ENCODE measurements at places on chromosomes 12 and 14. TPM values are rescaled to one million over a fixed set of nuclear protein-coding genes. Genes with fewer than 3 reads are reported as not detected.

- no peak overlapping the region for H3K27ac ChIP-seq
- DNase-seq: no peak
- no peak overlapping the region for H3K4me3 ChIP-seq
- no peaks in the 10 kb centered on the region for H3K27me3 ChIP-seq
Observed at GRCh38 chr14:21748869-21749303, 75.3 kb upstream of the OR4E1 start.

DNA sequence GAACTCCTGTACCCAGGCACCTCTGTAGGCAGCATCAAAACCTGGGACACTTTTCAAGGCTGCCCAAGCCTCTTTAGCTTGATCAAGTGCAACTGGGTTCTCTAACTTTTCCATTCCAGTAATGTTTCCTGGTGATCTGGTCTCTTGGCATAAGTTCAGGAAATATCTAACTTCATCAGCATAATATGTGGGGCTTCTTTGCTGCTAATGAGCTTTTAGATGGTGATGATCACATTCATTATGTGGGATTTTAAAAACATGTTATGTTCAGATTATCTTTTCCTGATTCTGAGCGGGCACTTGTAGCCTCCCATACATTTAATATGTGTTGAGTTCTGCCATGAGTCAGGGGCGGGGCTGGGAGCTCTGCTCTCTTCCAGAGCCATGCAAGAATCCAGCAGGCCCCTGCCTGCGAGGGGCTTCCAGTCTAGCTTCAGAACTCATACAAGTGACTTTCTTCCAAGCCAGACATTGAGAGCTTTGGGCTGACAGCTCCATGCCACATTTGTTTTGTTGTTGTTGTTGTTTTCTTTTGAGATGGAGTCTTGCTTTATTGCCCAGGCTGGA, 39.5 kb upstream of the RIN3 start:
- H3K4me1 ChIP-seq: peaks cover 1% of the 10 kb centered on the region
- H3K27ac ChIP-seq: no peak overlapping the region
- no peak for DNase-seq
- H3K27me3 ChIP-seq: no peaks in the 10 kb centered on the region
- no peak overlapping the region for H3K4me3 ChIP-seq
- no peaks in the 10 kb centered on the region for H3K36me3 ChIP-seq

DNA sequence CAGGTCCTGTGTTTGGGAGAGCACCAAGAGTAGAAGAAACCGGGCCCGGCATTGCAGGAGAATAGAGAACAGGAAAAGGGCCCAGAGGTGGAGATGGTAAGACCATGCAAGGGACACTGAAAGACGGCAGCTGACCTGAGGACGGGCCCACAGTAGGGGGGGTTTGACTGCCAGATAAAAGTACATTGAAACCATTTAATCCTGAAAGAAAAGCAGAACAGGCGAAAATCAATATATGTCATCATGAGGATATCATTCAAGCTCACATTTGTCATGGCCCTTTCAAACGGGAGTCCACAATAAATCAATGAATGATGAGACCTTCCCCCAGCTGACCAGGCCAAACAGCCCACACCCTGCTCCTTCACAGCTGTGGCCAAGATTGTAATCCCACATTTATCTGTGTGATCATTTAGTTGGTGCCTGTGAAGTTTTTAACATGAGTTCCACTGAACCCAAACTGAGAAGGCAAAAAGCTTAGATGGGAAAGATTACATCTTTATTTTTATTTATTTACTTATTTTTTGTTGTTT, 39.5 kb downstream of the E2F7 start:
- H3K4me3 ChIP-seq: no peak overlapping the region
- H3K27me3 ChIP-seq: no peaks in the 10 kb centered on the region
- no peak overlapping the region for H3K27ac ChIP-seq
- H3K4me1 ChIP-seq: no peaks in the 10 kb centered on the region
- H3K36me3 ChIP-seq: no peaks in the 10 kb centered on the region

DNA sequence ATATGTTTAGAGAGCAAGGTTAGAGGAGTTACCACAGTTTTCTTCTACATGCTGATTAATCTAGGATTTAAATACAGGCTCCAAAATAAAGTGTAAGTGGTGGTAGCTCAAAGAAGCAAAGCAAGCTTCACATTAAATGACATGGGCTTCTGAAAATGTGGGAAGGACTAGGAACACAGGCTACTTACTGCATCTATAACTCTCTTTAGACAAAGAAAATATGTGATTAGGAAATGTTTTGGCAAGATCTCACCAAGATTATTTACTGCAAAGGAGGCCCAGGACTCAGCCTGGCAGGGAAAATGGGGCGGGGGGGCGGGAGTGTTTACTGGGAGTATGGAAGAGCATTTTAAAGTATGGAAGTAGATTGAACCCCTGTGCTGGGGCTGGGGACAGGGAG, 39.4 kb downstream of the ETV6 start:
- no peak overlapping the region for H3K4me3 ChIP-seq
- no peak overlapping the region for H3K27ac ChIP-seq
- no peak for DNase-seq

GRCh38 chr12:13060581-13060980, 16.4 kb downstream of the FAM234B start:
- DNase-seq: no peak
- no peaks in the 10 kb centered on the region for H3K36me3 ChIP-seq
- H3K27ac ChIP-seq: no peak overlapping the region
- H3K4me3 ChIP-seq: no peak overlapping the region
- no peaks in the 10 kb centered on the region for H3K27me3 ChIP-seq

- no peaks in the 10 kb centered on the region for H3K36me3 ChIP-seq
- H3K27ac ChIP-seq: no peak overlapping the region
- no peaks in the 10 kb centered on the region for H3K27me3 ChIP-seq
- no peak overlapping the region for H3K4me3 ChIP-seq
- no peaks in the 10 kb centered on the region for H3K4me1 ChIP-seq
Observed at GRCh38 chr12:32970465-32971110, 74.0 kb upstream of the PKP2 start.

DNA sequence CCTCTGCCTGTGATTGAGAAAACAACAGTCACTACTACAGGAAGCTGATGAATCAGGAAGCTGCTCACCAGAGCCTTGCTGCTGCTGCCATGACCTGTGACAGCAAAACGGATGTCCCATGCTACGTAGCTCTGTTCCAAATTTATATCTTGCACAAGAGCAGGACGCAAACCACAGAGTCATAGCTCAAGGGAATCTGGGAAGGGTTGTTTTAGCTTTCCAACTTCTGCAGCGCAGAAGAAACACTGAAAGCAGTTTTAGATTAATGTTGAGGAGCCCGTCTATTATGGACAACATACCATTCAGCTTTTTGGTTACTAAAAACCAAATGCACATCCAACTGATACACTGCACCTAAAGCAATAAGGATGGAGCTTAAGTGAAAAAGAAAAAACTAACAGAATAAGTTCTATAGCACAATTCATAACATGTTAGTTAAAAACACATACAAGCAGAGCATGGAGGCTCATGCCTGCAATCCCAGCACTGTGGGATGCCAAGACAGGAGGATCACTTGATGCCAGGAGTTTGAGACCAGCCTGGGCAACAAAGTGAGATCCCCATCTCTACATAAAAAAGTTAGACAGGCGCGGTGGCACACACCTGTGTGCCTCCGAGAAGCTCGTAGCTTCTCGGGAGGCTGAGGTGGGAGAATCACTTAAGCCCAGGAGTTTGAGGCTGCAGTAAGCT, 1.7 kb upstream of the ANKRD33 start:
- H3K27ac ChIP-seq: no peak overlapping the region
- DNase-seq: peak; percentile 58
- no peaks in the 10 kb centered on the region for H3K27me3 ChIP-seq
- H3K4me3 ChIP-seq: no peak overlapping the region

- no peak overlapping the region for H3K4me3 ChIP-seq
- no peaks in the 10 kb centered on the region for H3K36me3 ChIP-seq
- DNase-seq: no peak
- no peaks in the 10 kb centered on the region for H3K4me1 ChIP-seq
- no peak overlapping the region for H3K27ac ChIP-seq
Observed at GRCh38 chr14:33580841-33581240, 370.0 kb downstream of the EGLN3 start.

- no peak overlapping the region for H3K4me3 ChIP-seq
- no peaks in the 10 kb centered on the region for H3K4me1 ChIP-seq
- DNase-seq: no peak
- no peak overlapping the region for H3K27ac ChIP-seq
- H3K36me3 ChIP-seq: no peaks in the 10 kb centered on the region
Observed at GRCh38 chr14:75800792-75801191, 139.7 kb downstream of the TTLL5 start.

- no peaks in the 10 kb centered on the region for H3K27me3 ChIP-seq
- no peaks in the 10 kb centered on the region for H3K4me1 ChIP-seq
- DNase-seq: no peak
- no peak within 1 kb of the TSS for H3K27ac ChIP-seq
- no peaks in the 10 kb centered on the region for H3K36me3 ChIP-seq
Observed at GRCh38 chr12:86256163-86256562, at the start of gene MGAT4C. MGAT4C (minus strand) TSS chr12:86256391.

GRCh38 chr12:19848421-19848820, 409.1 kb downstream of the AEBP2 start:
- H3K27me3 ChIP-seq: no peaks in the 10 kb centered on the region
- no peaks in the 10 kb centered on the region for H3K36me3 ChIP-seq
- no peak overlapping the region for H3K27ac ChIP-seq
- H3K4me3 ChIP-seq: no peak overlapping the region

DNA sequence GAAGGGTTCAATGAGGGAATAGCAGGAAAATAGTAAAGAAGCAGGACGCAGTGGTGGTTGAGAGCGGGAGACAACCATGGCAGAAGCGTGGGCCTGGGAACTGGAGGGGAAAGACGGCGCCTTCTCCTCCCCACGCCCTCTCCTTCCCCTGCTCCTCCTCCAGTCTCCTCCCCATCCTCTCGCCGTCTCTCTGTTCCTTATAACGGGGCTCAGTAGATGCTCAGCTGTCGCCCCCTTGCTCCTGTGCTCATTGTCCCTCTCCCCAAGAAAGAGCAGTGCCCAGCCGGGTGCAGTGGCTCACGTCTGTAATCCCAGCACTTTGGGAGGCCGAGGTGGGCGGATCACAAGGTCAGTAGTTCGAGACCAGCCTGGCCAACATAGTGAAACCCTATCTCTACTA, 142.0 kb downstream of the BCL11B start:
- H3K27me3 ChIP-seq: no peaks in the 10 kb centered on the region
- H3K4me3 ChIP-seq: no peak overlapping the region
- H3K27ac ChIP-seq: no peak overlapping the region
- H3K36me3 ChIP-seq: no peaks in the 10 kb centered on the region
- DNase-seq: no peak

- no peak overlapping the region for H3K27ac ChIP-seq
- DNase-seq: no peak
- peaks cover 5% of the 10 kb centered on the region for H3K4me1 ChIP-seq
- H3K27me3 ChIP-seq: no peaks in the 10 kb centered on the region
- no peaks in the 10 kb centered on the region for H3K36me3 ChIP-seq
- peak overlapping the region; percentile 51 for H3K4me3 ChIP-seq
Observed at GRCh38 chr12:53267306-53267998, 647 bp upstream of the ESPL1 start.

DNA sequence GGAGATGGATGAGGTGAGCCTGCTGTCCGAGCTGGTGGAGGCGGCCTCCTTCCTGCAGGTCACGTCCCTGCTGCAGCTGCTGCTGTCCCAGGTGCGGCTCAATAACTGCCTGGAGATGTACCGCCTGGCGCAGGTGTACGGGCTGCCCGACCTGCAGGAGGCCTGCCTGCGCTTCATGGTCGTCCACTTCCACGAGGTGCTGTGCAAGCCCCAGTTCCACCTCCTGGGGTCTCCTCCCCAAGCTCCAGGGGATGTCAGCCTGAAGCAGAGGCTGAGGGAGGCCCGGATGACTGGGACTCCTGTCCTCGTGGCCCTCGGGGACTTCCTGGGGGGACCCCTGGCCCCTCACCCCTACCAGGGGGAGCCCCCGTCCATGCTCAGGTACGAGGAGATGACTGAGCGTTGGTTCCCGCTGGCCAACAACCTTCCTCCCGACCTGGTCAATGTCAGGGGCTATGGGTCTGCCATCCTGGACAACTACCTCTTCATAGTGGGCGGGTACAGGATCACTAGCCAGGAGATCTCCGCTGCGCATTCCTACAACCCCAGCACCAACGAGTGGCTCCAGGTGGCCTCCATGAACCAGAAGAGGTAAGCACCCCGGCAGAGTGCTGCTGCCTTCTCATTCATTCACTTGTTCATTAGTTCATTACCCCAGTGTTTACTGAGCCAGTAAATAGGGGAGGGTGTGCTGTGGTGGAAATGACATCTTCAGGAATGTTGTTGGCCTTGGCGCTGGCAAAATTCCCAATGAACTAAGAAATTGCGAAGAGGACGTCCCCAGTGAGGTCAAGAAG, 774 bp upstream of the MANSC4 start:
- no peaks in the 10 kb centered on the region for H3K36me3 ChIP-seq
- H3K4me3 ChIP-seq: peak overlapping the region; percentile 71
- H3K4me1 ChIP-seq: peaks cover 14% of the 10 kb centered on the region
- peak overlapping the region; percentile 80 for H3K27ac ChIP-seq
- DNase-seq: no peak
- H3K27me3 ChIP-seq: no peaks in the 10 kb centered on the region

DNA sequence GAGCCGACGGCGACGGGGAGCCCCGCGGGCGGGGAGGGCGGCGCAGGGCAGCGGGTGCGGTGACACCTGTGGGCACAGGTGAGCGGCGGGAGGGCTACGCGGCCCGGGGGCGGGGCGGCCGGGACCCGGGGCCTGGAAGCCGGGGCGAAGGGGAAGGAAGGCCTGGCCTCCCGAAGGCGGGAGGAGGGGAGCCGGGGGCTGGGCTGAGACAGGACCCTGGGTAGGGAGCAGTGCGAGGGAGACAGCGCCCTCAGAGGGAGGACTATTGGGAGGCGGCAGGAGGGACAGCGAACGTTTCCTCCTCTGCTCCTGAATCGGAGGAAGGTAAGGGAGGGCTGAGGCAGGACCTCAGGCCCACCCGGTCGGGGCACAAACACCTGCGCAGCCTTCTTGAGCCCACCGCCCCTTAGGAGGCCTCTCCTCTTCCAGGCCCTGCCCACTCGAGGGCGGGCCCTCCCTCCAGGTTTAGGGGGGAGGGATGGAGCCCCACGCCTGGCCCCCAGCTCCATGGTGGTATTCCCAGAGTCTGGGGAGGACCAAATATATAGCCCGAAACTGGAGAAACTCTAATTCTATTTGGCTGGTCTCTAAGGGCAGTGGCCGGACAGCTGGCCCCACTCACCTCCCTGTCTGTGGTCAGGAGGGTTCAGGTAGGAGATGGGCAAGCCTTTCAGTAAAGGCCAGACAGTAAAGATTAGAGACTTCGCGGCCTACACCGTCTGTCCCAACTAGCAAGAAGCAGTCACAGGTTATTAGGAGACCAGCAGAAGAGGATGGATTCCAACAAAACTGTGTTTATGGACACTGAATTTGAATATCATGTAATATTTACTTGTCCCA, 509 bp downstream of the PLEKHG6 start:
- H3K27me3 ChIP-seq: no peaks in the 10 kb centered on the region
- H3K27ac ChIP-seq: no peak overlapping the region
- H3K36me3 ChIP-seq: no peaks in the 10 kb centered on the region
- peak overlapping the region; percentile 25 for H3K4me3 ChIP-seq
- peaks cover 3% of the 10 kb centered on the region for H3K4me1 ChIP-seq
- no peak for DNase-seq

The RAB2B gene
- 18.4 TPM for total RNA-seq

The MIP gene
- not detected for total RNA-seq

The FGF6 gene
- total RNA-seq: not detected

The CLEC4A gene
- 1.3 TPM for total RNA-seq

The MANSC4 gene
- not detected for total RNA-seq

The ZNF891 gene
- total RNA-seq: 4.6 TPM

The MYO1H gene
- 0.12 TPM for total RNA-seq

The KRT2 gene
- not detected for total RNA-seq

The SERPINA9 gene
- not detected for total RNA-seq

The PROX2 gene
- total RNA-seq: not detected

The TC2N gene
- 7.8 TPM for total RNA-seq

All from ovary (tissue), 10 donors.